Cortex of kidney (tissue), 1 donor: ENCODE measurements at places on chromosomes 7 and 10.

- DNase-seq: no peak
These were observed 177.5 kb downstream of the DNAJB6 start for GRCh38 chr7:157514306-157514705.

GRCh38 chr10:11397980-11398580 is 213.4 kb downstream of the USP6NL start:
- DNase-seq: no peak

DNA sequence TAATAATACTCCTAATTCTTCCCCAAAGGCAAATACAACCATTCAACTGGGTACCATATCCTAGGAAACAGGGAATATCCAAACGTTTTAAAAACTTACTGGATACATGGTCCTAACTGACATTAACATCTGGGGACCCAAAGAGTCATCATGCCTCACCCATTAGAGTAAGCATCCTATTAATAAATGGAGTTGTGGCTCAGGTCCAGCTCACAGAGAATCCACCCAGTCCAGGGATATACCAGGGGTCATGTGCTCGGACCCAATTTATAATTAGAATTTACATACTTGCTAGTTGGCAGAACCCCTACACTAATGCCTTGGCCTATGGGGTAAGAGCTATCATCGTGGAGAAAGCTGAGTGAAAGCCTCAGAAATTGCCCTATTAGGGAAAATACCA is 670.0 kb downstream of the XPNPEP1 start:
- no peak for DNase-seq

GRCh38 chr7:155581954-155582353 is 35.6 kb upstream of the CNPY1 start:
- DNase-seq: no peak

DNA sequence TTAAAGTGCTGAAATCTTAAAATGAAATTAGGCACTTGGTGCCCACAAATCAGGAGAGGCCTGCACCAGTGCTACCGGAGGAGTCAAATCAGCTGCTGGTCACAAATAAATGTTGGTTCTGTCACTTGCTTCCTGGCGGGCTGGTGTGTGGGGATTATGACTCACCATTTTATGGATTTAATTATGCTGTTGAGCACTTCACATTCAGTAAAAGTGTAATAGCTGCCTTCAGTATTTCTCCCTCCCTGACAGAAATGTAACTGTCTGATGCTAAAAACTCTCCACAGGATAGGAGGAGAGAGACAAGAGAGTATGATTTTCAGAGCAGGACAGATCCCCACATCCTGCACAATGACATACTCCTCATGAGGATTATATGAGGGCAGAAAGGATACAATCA is 186.0 kb downstream of the JAZF1 start:
- DNase-seq: no peak

- DNase-seq: no peak
These were observed 33.9 kb upstream of the ARL4A start for GRCh38 chr7:12653518-12653917.

DNA sequence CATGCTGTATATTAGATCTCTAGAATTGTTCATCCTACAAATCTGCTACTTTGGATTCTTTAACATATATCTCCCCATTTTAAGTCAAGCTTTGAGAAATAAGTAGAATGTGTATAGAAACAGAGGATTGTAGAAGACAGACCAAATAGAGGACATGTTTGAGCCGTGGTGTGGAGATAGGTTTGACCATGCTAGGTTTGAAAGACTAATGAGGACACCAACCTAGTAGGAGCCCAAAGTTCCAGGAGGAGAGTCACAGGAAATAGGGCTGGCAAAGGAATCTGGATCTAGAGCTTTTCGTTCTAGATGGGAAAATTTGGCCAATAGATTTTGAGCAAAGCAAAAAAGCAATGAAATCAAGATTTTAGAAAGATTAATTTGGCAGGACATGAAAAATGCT is 60.5 kb upstream of the TBX20 start:
- DNase-seq: no peak

GRCh38 chr10:103395754-103396066 is 565 bp downstream of the ATP5MK start:
- DNase-seq: no peak

DNA sequence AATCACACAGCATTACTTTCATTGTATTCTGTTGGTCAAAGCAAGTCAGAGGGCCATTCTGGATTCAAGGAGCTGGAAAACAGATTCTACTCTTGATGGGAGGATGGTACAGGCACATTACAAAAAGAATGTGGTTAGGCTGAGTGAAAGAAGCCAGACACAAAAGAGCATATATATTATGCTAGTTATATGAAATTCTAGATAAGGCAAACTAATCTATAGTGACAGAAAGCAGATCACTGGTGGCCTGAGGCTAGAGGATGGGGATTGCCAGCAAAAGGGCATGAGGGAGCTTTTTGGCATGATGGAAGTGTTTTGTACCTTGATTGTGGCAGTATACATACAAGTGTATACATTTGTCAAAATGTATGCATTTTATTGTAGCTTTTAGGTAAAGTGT is 96.8 kb downstream of the SPAG6 start:
- DNase-seq: no peak

- no peak for DNase-seq
These were observed 994.1 kb downstream of the KCNMA1 start for GRCh38 chr10:76643511-76643911.

DNA sequence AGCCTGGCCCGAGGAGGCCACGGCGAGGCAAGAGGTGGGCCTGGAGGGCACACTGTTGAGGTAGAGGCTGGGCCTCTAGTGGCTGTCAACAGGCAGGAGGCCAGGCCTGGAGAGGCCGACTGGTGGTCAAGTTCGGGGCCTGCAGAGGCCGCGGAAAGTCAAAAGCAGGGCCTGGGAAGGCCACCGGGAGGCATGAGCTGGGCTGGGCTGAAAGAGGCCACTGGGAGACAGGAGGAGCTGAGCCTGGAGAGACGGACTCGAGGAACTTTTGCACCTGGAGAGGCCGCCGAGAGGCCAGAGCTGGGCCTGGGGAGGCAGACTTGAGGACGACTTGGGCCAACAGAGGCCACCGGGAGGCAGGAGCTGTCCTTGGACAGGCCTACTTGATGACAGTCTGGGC is 321.2 kb downstream of the ZNF479 start:
- no peak for DNase-seq

- no peak for DNase-seq
These were observed 47.7 kb upstream of the NRP1 start for GRCh38 chr10:33382216-33382600.

DNA sequence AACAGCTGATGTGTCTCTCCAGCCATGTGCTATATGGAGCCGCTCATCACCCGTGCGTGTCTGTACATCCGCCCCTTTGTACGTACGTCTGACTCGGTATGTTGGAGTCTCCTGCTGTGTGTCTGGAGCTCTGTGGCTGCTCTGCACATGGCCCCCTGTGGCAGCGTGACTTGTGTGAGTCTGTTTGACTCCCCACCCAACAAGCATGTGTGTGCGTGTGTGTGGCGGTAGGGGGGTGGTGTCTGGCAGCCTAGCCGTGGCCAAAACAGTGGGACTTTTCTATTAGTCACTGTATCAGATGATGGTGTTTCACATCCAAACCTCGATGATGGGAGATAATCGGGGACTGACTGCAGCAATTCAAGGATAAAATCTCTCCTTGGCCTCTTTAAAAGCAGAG is 94.1 kb downstream of the COL13A1 start:
- no peak for DNase-seq

- no peak for DNase-seq
These were observed 89.0 kb upstream of the PRPS1L1 start for GRCh38 chr7:18116661-18117060.

DNA sequence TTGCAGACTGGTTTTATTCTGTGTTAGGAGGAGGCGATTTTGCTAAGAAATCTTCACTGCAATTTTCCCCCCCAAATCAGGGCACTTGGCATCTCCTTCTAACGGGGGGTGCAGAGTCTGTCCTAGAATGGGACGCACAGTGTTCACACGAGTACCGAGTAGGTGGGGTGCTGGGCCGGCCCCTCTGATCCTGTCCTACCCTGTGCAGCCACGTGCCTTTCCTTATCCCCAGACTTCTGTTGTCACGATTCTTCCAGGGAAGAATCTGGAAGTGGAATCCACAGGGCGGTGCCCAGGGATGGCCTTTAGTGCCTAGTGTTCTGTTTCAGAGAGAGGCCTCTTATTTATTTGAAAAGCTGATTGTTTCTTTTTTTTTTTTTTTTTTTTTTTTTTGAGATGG is 16.4 kb downstream of the CUX1 start:
- no peak for DNase-seq

DNA sequence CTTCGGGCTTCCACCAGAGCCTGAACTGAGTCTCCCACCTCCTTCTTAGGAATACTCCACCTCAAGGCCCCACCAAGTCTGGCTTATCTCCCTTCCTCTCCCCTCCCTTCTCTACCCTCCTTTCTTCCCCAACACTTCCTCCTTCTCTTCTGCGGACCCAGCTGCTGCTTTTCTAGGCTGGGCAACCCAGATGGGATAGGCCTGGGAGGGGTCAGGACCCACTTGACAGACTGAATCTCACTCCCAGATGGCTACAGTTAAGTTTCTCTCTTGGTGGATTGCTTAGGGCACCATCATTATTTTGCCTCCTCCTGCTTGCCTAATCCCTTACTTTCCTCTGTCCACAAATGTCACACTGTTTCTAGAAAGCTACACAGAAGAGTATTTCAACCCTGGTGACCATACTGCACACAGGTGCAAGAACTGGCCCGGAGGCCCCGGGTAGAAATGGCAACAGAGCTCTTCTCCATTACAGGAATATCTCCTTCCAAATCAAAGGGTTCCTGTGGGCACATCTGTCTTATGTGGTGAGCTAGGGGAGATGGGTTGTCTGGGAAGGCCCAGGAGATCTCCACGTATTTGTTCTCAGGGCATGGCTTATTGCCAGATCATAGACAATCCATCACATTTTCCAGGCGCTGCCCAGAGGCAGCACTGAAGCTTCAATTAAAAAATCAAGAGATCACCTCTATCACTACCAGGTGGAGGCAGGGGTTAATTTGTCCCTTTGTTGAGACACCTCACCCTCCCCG is 5.1 kb upstream of the HOXA11 start:
- no peak for DNase-seq

GRCh38 chr7:35030848-35031247 is 6.4 kb downstream of the DPY19L1 start:
- DNase-seq: no peak

- DNase-seq: no peak
These were observed 69.0 kb downstream of the ATXN7L1 start for GRCh38 chr7:105807448-105807762.

GRCh38 chr10:59266321-59266720 is 89.9 kb downstream of the PHYHIPL start:
- no peak for DNase-seq

DNA sequence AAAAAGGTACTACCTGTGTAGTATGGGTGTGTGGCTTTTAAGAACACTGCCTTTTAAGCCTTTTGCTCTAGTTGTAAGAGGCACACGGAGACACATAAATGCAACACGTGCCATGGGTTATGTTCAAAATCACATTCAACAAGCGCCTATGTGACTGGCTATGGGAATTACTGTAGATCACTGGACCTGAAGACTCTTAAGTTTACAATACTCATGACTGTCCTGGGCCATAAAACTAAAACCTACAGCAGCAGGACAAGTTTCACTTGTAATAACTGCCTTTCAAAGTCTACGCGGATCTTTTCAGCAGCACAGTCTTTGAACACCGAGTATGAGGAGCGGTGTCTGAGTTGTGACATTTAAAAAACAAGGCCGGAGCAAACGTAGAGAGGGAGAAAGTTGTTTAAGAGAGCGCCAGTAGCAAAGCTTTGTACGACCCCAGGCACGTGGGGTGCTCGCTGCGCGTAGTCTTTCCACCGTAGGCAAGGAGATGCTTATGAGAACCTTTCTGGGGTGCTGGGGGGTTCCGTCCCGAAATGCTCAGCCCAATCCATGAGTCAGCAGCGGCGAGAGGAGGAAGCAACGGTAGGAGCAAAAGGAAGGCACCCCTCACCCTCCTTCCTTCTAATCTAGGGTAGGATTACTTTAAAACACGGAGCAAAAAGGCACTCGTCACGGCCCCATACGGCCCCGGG is 662 bp downstream of the DNAJC2 start:
- DNase-seq: no peak

- no peak for DNase-seq
These were observed 1.3 kb downstream of the THSD7A start for GRCh38 chr7:11830582-11831155.

- no peak for DNase-seq
These were observed 184.0 kb downstream of the DIP2C start for GRCh38 chr10:505419-505818.

- DNase-seq: no peak
These were observed 181.3 kb upstream of the FEZF1 start for GRCh38 chr7:122485856-122486255.

DNA sequence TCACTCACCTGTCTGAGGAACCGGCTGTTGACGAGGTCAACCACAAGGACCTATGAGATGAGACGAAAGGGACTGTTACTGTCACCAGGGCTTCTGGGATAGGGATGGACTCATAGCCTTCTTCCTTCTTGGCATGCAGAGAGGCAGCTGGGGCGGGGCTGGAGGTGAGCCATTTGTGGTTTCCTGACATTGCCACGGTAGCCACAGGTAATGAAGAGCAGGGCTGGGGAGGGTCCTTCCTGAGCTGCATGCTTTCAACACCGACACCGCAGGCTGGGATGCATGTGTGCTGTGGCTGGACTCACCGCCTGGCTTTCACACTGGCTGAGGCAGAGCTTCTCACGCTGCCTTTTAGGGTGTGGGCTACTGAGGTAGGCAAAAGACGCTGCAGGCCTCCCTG is 46.4 kb upstream of the MKRN1 start:
- no peak for DNase-seq

DNA sequence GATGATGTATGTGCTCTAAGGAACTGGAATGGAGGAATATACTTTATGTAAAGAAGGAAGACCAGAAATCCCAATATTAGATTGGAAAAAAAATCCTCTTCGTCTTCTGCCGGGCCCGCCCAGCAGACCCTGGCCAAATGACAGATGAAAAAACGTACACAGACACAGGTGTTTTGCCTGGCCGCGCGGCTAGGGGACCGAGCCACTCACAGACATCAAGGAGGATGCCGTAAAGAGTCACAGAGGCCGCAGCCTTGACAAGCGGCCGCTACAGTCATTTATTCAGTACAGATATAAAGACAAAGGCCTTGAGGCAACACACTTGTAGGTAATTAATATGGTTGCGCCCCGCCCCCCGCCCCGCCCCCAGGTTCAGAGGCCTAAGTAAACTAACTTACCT is 594.1 kb downstream of the GRM8 start:
- DNase-seq: no peak

DNA sequence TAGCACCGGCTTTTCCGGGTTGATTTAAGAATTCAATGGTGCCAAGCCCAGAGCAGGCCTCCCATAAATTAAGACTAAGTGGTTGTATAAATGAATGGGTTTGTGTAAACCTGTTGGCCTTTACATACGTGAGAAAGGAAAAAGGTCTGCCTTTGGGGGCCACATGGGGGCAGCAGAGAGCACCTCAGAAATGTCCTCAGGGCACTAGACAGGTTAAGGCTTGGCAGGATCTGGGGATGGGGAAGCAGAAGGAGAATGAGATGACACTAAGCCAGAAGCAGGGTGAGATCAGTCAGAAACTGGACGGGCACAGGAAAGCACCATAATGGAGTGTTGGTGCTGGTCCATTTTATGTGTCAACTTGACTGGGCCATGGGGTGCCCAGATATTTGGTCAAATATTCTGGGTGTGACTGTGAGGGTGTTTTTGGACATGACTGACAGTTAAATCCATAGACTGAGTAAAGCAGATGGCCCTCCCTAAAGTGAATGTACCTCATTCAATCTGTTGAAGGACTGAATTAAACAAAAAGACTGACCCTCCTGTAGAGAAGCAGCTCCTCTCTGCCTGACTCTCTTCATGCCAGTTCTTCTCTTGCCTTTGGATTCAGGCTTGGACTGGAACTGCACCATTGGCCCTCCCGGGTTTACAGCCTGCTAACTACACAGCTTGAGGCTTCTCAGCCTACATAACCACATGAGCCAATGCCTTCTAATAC is 58.9 kb downstream of the FRMPD2 start:
- DNase-seq: no peak
